ENCODE measurements at places on chromosomes 3 and 15. TPM values are rescaled to one million over a fixed set of nuclear protein-coding genes. Genes with fewer than 3 reads are reported as not detected.
A peak's percentile ranks its signal among the peaks of the same experiment; 100 is the strongest.

GRCh38 chr3:195537995-195538394, 5.1 kb downstream of the PPP1R2 start:
- DNase-seq, result no peak

- DNase-seq, result no peak
These were observed 495.5 kb downstream of the TAFA4 start for GRCh38 chr3:68436619-68437401.

GRCh38 chr3:23797491-23797890, 8.3 kb upstream of the UBE2E1 start:
- DNase-seq, result no peak

- no peak for DNase-seq
These were observed 55.2 kb upstream of the SSR3 start for GRCh38 chr3:156610154-156610553.

DNA sequence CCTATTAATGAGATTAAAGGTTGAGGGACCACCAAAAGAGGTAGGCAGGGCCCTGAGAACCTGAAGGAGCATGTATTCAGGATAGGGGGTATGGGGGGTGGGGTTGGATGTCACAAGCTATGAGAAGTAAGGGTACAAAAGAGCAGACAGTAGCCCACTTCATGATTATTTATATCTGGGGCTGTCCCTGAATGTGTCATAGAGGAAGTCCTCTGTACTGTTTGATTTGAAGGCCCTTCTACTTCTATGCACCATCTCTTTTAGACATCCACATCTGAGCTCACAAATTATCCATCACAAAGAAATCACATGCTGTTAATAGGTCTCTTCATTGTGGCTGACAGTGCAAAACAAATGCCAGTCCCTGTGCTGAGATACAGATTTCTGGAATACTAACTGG, 68.6 kb downstream of the FHIT start:
- no peak for DNase-seq

DNA sequence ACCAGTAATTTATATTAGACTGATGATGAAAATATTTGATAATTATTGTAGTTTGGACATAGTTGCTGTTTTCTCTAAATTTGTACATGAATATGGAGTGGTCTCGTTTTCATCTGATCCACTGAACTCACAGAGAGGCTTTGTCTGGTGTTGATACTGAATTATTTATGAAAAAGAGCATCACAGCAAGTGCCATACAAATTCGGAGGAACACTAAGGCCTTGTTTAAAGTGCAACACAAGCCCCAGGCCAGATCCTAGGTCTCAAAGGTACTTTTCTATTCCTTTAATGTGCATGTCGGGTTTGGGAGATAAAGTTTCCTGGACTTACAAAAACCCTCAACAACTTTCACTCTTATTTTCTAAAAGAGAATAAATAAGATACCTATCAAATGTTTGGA, 796.8 kb upstream of the EPHA6 start:
- no peak for DNase-seq

GRCh38 chr3:145760036-145760435, 400.9 kb downstream of the PLOD2 start:
- no peak for DNase-seq

DNA sequence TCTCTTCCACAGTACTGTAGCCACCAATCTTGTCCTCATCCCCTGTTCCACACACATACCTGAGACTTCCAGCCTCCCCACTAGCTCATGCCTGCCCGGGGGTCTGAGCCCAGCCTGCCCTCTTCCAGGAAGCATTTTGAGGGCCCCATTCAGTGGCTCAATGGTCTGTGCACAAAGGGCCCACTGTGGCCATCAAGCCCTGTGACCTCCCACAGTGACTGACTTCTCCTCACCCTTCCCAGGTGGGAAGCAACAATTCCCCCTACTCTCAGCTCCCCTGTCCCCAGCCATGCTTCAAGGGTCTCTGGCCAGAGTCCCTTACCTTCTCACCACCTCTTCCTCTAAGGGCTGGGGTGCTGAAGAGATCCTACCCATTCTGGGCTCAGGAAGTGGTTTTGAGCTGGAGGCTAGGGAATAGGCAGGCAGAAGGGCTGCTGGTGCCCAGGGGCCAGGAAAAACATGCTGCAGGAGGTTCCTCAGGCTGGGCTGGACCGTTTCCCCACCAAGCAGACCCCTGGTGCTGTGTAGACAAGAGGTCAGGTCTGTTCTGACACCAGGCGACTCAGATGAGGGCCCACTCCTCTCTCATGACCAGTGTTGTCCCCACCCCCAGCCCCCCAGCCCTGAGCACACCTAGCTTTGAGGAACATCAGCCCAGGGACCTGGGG, 3.0 kb upstream of the KLF15 start:
- no peak for DNase-seq

GRCh38 chr15:77974098-77974414, 103.5 kb downstream of the TBC1D2B start:
- DNase-seq, result no peak

- DNase-seq, result no peak
These were observed 196.3 kb upstream of the ALCAM start for GRCh38 chr3:105170423-105170822.

DNA sequence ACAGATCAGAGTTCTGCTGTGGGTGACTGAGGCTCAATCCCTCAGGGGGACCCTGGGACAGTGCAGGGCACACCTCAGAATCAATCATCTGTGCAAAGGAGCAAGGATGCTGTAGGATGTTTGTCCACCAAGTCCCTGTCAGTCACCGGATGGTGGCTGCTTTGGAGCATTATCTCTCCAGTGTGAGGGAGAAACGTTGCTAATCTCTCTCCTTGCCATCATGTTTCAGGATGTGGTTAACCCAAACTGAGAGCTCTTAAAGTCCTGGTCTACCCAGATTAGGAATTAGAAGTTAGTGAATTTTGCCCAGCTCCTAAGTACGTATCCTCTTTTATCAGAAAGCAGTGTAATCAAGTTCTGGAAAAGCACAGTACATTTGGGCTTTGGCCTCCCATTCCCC, 26.2 kb upstream of the LRRC3B start:
- no peak for DNase-seq

DNA sequence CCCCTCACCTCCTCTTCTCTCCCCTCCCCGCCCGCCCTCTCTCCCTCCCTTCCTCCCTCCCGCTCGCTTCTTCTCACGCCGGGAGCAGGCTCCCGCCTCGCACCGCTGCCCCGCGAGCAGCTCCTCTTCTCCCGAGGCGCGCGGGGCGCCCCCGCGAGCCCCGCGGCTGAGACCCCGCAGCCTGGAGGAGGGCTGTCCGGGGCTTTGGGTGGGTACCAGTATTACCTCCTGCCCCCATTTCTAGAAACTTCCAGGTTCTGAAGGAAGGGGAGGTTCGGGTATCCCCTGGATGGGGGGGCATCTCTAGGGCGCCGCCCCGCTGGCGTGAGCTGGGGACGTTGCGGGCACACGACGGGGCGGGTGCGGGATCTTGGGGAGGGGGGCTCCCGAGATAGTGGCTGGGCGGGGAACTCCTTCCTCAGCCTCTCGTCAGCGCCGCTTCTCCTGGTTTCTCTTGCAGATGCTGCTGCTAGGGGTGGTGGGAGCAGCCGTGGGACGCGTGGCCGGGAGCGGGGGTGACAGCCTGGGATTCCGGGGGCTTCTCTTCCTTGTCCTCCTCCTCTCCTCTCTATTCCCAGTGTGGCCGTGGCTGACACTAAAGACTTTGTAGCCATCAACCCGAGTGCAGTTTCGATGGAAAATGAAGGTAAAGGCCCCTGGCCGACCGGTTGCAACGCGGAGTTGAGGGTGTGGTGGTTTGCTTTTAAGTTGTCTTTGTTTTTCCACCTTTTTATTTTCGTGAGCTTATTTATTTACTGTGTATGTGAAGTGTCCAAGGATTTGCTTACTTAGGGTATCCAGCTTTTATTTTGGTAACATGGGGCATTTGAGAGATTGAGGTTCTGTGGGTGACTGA, 474 bp downstream of the ATP2C1 start:
- peak; percentile 73 for DNase-seq

DNA sequence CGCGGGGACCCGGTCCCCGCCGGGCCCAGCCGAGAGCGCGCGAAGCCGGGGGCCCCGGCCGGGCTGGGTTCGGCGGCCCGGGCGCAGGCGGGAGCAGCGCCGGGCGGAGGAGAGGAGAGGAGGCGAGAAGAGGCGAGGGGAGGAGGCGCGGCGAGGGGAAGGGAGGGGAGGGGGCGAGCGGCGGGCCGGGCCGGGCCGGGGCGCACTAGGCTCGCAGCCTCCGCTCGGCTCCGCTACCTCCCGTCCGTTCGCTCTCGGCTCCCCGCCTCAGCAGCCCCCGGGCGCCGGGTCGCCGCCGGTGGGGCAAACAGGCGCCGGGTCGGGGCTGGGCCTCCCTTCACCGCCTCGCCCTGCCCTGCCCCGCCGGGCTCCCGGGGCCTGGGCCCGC, 351 bp downstream of the INSYN1 start:
- DNase-seq, result peak; percentile 78

DNA sequence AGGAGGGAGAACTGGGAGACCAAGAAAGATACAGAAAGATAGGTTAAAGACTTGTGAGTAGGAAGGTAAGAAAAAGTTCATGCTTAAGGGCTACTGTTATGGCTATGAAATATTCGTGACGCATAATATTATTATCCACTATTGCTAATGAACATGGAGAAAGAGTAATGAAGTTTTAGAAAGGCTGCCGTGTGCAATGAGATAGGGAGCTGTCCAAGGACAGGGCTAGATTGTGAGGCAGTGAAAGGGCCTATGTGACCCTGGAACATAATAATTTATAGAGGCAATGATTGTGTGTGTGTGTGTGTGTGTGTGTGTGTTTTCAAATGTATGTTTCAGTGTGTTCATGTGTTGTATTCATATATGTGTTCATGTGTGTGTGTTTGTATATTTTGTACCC, 27.7 kb downstream of the MBNL1 start:
- no peak for DNase-seq

GRCh38 chr3:58661836-58662420, 4.6 kb downstream of the FAM3D start:
- no peak for DNase-seq

DNA sequence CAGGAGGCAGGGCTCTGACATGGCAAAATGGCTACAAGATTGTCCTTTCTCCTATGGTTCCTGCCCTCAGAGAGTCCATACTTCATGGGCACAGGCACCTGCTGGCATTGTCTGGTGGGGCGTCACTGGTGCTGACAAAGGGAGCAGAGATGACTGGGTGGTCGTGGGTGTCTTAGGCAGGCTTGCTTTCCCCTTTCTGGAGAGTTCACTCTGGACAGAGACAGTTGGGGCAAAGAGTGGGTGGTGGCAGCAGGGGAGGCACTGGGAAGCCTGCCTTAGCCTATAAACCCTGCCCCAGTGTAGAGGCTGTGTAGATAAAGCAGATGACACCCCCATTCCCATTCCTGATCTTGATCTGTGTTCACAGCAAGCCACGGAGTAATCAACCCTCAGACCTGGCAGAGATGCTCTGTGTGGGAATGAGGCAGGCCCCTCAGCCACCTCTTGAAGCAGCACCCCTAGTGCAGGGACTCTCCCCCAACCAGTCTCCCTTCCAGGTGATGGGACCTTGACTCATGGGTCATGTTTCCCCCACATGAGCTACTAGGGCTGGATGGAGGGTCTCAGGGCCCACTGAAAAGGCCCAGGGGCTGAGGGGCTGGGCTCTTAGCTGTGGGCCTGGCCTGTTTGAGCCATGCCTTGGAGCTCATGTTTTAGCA, 20.7 kb upstream of the DOCK3 start:
- no peak for DNase-seq

DNA sequence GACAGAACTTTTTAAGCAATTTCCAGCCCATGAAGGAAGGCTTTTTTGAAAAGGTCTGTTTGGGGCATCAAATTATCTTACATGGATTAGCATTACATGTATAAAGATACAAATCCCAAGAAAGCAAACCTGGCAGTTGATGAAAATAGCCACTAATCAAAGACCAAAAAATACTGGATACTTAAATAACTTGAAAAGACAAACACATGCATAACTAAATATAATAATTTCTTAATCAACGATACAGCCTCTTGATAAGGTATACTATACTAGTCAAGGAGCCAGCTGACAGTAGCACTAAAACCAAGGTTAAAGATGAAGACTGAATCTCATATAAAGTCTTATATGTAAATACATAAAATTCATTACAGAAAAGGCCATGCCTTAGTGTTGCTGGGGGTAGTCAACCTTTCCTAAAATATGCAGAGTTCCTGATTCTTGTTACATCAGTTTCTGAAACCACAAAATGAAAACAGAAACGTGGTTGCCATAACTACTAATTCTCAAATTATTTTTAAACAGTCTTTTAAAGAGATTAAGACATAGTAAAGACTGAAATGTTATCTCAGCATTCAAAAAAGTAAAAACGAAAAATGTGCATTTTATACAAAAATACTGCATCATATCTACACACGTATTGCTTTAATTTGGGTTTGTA, 2.0 kb downstream of the ANKRD28 start:
- no peak for DNase-seq

DNA sequence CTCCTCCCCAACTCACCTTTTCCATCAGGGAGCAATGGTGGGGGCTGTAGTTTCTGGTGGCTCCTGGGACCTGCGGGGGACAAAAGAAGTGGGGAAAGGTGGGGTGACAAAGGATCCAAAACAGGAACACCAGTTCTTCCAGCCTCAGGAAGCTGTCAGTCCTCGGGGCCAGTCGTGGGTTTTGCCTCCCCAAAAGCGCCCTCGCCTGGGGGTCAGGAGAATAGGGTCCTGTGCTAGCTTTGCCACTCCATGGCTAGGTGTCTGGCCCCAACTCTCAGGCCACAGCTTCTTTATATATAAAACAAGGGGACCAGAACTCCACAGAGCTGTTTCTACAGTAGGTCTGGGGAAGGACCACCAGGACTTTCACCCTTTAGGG, 4.0 kb downstream of the CCDC9B start:
- DNase-seq, result peak; percentile 81

CFAP44 gene
- total RNA-seq, result 0.66 TPM

FBN1 gene
- 5.4 TPM for total RNA-seq

CSTA gene
- total RNA-seq, result not detected

FBXW12 gene
- total RNA-seq, result 0.13 TPM

SPINK8 gene
- not detected for total RNA-seq

SLC7A14 gene
- 0.29 TPM for total RNA-seq

NBEAL2 gene
- total RNA-seq, result 64.0 TPM

SLC28A1 gene
- total RNA-seq, result not detected

ABHD2 gene
- total RNA-seq, result 26.0 TPM
